CD4-positive, alpha-beta T cell treated with Interleukin-15 for 4 hours (primary cell): ENCODE measurements at places on chromosomes 5 and 9.
A peak's percentile ranks its signal among the peaks of the same experiment; 100 is the strongest.

DNA sequence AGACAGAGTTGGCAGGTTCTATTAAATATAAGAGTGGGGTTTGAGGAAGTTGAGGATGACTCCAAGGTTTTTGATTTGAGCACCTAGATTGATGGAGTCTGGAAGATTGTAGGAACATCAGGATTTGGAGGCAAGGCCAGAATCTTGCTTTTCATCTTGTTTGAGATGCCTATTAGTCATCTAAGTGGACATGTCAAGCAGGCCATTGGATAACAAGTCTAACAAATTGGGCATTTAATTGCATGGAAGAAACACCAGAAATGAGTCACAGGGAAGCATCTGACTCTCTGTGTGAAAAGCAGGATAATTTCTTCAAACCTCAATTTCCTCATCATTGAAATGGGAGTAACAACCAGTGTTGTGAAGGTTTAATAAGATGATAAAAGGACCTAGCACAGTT is 53.3 kb upstream of the ARL15 start:
- no peak for DNase-seq

DNA sequence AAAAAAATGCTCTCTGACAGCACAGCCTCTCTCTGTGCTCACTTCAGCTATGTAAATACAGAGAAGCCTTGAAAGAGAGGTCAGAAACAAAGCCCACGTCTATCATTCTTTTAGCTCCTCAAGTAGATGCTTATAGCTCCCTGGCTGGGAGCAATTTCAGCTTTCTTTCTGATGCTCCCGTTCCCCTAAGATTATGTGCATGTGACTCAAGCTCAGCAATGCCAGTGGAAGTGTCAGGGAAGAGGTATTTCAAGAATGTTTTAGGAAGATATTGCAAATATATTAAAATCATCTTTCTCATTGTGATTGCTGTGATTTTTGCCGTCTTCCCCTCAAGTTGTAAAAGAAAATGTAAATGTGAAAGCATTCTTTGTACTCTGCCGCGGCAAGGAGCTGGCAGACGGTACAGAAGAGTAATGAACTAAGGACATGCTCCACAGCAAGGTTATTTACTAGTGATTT is 1353.7 kb upstream of the ACO1 start:
- no peak for DNase-seq

- DNase-seq, result peak; percentile 74
These were observed at the start of gene PRR7 for GRCh38 chr5:177446200-177447065. PRR7 (plus strand) TSS chr5:177446814; CDS start chr5:177455068, 8,254 bp downstream.

GRCh38 chr5:73352649-73353230 is 95.8 kb downstream of the FOXD1 start:
- DNase-seq, result no peak

- DNase-seq, result peak; percentile 43
These were observed 14.9 kb downstream of the IL4 start for GRCh38 chr5:132688536-132689339.

GRCh38 chr5:81848362-81848880 is 97.5 kb upstream of the SSBP2 start:
- no peak for DNase-seq

DNA sequence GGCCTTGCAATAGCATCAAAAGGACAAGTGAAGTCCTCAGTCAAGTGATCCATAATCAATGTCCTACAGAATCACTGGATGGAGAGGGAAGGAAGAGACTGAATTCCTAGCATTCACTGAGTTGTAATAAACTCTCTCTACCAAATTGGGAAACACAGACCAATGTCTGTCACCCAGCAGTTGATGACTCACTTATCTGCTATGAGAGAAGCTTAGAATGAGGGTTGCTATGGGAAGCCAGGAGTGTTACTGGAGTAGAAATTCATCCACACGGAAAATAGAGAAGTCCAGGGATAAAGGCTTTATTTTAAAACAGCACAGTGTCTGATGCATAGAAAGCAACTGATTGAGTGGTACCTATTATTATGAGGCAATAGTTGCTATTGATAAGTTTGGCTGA is 407.4 kb downstream of the BRINP1 start:
- DNase-seq, result no peak

GRCh38 chr9:125774106-125774505 is 26.9 kb downstream of the PBX3 start:
- no peak for DNase-seq

DNA sequence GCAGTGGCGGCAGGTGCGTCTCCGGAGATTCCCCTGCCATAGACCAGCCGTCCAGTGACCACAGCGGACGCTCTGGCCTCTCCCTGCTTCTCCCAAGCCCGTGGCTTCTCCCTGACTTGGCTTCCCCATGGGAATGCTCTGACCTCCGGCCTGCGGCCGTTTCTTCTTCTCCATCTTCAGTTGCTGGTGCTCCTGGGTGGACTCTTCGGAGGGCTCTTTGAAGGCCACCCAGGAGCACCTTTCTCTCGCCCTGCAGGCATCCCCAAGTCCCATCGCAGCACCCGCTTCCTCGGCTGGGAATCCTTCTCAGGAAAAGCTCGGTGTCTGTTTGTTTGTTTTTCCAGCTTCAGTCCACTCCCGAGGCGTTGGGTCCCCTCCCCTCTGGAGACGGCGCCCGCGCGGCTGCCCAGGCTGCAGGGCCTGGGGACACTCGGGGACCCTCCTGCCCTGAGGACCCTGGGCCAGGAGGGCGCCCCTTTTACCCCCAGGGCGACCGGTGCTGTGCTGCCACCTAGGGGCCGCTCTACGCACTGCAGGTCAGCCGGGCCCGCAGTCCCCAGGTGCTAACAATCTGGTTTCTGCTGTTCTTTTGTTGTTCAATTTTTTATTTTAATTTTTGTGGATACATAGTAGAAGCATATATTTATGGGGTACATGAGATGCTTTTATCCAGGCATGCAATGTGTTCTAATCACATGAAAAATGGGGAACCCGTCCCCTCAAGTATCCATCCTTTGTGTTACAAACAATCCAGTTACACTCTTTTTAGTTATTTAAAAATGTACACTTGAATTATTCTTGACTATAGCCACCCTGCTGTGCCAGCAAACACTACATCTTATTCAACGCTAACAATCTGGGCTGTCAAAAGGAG is 197.9 kb upstream of the ADAMTS16 start:
- no peak for DNase-seq

DNA sequence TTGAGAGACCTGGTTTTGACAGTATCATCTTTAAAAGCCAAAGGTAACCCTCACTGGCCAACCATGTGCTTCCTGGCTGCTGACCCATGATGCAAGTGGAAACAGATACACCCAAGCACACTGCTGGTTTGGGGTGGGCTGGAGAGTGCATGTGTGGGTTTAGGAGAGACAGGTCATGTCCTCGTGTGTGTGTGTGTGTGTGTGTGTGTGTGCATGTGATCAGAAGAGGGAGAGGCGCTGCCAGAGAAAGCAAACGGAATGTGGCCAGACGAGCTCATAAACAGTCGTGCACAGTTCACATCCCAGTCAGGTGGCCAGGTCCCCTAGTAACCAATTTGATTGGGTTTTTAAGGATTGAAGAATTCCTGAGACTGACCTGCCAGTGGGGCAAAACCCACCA is 112.8 kb upstream of the ICE1 start:
- DNase-seq, result no peak

DNA sequence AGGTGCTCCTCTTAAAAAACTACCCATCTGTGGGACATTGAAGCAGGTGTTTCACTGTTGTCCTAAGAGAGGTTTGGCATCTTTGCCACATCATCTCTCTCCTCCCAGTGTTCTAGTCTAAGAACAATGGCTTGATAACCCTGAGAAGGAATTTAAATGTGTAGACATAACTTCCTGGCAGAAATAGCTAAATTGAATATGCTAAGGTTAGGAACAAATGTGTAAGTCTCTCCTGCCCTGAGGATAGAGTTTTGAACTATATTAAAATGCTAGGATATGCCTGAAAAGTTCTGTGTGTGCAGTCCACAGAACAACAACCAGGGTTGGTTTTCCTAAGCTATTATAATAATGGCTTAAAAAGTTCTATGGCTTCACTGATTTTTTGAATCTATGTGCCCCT is 106.6 kb downstream of the LRRC70 start:
- DNase-seq, result no peak

DNA sequence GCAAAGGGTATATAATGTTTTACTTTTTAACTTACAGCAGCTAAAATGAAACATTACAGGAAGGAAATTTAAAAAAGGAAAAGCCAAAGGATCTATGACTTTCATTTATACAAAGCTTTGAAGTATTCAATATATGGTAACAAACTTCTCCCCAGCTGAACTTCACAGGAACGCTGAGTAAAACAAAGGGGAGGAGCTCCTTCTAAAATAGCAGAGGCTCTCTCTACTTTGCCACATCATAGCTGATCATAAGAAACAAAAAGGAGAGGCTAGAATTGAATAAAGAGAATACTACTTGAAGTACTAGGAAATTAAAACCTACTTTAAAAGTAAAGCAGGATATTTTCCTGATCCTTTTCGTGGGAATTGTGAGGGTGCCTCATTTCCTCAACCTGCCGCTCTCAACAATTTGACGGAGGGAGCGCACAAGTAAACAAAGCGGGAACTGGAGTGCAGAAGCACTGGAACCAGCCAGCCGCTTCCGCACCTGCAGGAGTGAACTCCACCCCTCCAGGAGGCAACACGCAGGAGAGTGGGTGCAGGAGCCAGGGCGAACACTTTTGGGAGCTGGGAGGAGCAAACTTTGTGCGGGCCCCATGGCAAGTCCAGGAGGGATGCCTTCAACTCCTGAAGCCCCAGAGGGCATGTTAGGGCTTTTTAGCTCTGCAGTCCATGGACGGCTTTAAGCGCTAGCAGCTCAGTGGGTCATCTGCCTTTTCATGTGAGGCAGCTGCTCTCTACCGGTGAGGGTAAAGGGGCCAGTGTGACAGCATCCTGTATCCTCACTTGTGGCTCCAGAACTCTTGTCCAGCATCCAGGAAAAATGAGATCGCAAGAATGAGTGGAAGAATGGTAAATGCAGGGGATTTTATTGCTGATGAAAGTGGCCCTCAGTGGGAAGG is 757.4 kb downstream of the PTPRD start:
- DNase-seq, result no peak

DNA sequence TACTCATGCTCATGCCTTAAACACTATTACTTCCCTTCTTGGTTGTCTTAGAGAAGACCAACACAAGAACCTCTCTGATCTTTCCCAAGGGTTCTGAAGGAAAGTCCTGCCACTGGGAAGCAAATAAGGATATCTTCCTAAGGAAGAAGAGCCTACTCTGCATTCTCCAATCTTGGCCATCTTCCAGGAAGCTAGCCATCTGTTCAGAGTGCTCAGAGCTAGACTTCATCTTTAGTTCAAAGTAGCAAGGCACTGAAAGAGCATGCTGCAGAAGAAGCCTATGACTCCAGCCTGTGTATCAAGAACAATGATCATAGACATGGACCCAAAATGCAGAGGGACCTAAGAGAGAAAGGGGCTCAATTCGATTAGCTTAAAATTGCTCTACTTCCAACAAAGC is 114.7 kb downstream of the KIAA0825 start:
- DNase-seq, result no peak

GRCh38 chr5:24059006-24059405 is 551.6 kb downstream of the PRDM9 start:
- DNase-seq, result no peak

DNA sequence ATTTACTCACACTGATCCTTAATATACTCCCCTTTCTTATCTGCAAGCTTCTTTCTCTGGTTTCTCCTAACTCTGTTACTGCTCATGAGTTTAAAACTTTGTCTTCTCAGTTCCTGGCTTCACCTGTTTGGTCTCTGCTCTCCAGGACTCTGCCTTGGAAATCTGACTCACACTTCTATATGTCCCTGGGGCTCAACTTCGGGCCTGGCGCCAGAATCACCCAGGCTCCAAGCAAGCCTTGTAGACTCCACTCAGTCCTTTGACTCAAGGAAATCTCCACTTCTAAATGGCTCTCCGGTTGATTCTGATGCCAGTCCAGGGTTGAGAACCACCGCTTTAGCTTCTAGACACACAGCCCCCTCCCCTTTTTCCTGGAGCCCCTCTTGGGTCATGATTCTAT is 57.8 kb downstream of the TMC1 start:
- no peak for DNase-seq

DNA sequence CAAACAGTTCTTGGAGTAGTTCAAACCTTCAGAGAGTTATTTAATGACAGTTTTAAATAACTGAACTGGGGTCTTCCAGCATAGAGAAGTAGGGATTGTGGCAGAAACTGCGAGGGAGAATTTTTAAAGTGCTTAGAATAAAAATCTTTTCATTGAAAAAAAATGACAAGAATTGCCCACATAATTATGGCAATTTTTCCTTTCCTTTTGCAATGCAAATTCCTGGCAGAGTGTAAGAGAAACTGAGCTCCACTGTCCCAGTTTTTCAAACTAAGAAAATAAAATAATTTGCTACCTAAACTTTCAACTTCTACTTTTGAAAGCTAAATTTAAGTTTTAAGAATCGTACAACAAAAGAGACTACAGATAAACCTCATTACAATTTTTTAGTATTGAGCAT is 2.3 kb upstream of the PTGER4 start:
- no peak for DNase-seq

DNA sequence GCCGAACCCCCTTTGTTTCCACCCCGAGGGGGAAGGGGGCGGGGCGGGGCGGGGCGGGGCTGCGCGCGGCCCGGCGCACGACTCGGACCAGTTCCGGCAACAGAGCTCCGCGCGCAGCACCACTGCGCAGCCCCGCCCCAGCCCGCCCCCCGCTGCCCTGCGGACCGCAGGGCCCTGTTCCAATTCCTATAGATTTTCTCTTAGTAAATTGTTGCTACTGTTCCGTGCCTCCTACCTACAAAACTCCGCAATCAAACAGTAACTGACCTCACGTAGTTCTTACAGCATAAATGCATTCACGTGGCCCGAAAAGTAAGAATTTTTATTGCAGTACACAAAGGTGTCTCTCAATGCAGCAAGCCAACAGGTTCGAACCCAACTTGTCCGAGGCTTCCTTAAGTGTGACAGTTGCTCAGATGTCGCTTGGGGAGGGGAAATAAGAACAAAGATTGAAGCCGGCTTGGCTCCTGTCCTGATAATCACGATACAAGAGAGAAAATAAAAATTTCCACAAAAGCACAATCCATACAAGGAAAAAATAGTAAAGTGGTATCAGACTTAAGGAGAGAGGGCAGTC is 1.2 kb upstream of the RNF38 start:
- peak; percentile 70 for DNase-seq

DNA sequence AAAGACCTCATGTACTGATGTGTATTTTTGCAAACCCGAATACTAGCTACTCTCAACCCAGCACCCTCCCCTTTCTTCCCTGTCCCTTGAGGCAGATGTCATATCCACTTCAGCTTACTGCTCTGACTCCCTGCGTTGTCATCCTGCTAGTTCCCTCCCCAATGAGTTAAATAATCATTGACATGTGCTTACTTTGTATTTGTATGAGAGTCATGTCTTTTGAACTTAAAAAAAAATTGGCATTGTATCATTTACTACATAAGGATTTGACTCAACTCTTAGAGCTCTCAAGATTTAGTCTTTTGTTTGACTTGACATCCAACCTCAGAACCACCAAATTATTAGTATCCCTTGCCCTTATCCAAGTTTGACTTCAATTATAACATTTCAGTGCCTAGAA is 219.7 kb upstream of the TUT7 start:
- DNase-seq, result no peak

- no peak for DNase-seq
These were observed 57.1 kb downstream of the MACROH2A1 start for GRCh38 chr5:135341696-135342550.

- DNase-seq, result peak; percentile 10
These were observed 202.7 kb upstream of the NR3C1 start for GRCh38 chr5:143606043-143606752.

GRCh38 chr5:36610621-36611020 is 4.2 kb downstream of the SLC1A3 start:
- DNase-seq, result no peak
